ENCODE measurements at places on chromosomes 6 and 20.

- no peak for DNase-seq
Observed at GRCh38 chr20:58408603-58409246, 19.7 kb downstream of the VAPB start.

- peak; percentile 57 for DNase-seq
Observed at GRCh38 chr6:52284131-52284459, 447 bp downstream of the MCM3 start.

DNA sequence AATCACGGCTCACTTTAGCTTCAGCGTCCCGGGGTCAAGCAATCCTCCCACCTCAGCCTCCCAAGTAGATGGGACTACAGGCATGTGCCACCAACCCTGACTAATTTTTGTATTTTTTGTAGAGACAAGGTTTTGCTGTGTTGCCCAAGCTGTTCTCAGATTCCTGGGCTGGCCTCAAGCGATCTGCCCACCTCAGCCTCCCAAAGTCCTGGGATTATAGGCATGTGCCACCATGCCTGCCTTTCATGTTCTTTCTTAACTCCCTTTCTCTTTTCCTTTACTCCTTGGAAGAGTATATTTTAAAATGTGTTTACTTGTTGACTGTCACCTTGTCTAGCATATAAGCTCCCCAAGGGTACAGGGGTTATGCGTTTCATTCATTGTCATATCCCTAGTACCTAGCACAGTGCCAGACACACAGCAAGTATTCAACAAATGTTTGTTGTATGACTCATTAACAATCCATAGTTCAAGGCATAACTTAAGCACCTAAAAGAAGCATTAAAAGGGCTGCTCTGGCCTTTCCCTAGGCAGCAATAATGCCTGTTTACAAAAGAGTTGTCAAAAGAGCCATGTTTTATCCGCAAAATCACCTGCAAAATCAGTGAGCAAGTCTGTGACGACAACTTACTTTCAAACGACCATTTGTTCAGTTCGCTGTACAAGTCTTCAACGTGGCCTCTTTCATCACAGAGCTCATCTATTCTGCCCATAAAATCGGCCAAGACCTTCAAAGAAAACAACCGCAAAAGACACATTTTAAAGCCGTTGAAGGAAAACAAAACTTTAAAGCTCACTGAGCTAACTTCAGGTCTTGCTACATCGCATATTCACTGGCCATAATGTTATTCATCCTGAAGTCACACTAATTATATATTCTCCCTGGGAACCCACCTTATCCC, 4.6 kb downstream of the CYP24A1 start:
- DNase-seq, result no peak

DNA sequence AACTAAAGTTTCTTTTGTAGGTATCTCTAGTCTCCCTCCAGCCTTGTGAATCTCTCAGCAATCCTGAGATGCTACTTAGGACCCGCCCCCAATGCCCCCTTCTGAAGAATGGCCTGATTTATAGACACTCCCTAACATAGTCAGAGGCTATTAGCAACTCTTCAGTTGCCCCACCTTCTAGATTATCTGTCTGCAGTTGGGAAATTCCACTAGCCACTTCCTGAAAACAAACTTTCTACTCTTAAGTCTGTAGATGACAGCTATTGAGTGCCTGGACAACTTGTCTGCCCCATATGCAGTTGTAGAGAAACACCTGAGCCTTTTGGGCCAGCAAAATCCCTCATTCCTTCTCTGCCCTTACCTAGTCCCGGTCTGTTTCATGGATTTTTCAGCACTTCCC, 188.2 kb upstream of the PREP start:
- no peak for DNase-seq

GRCh38 chr6:167668754-167669552, 157.8 kb upstream of the AFDN start:
- DNase-seq, result no peak

All from NCI-H1417 (cell line).